ENCODE measurements at places on chromosomes 6 and 20.

- DNase-seq, result no peak
Observed at GRCh38 chr6:84280030-84280429, 52.6 kb upstream of the CEP162 start.

- no peak for DNase-seq
Observed at GRCh38 chr6:76942203-76942966, 520.9 kb downstream of the HTR1B start.

DNA sequence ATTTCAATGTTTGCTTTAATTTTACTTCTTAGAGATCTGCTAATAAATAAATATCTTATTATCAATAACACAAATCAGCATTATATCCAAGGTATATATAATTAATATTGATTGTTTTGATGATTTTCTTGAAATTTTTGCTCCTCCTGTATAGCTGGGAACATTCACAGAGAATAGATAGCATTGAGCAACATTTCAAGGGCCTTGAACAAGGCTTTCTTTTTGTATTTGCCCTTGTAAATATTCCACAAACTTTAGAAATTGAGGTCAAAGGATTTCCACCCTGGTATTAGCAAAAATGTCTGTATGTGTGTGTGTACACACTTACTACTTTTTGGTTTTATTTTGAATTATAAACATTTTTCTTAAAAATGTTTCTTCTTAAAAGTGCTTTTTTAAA lies 205.6 kb downstream of the EYA4 start:
- DNase-seq, result no peak

DNA sequence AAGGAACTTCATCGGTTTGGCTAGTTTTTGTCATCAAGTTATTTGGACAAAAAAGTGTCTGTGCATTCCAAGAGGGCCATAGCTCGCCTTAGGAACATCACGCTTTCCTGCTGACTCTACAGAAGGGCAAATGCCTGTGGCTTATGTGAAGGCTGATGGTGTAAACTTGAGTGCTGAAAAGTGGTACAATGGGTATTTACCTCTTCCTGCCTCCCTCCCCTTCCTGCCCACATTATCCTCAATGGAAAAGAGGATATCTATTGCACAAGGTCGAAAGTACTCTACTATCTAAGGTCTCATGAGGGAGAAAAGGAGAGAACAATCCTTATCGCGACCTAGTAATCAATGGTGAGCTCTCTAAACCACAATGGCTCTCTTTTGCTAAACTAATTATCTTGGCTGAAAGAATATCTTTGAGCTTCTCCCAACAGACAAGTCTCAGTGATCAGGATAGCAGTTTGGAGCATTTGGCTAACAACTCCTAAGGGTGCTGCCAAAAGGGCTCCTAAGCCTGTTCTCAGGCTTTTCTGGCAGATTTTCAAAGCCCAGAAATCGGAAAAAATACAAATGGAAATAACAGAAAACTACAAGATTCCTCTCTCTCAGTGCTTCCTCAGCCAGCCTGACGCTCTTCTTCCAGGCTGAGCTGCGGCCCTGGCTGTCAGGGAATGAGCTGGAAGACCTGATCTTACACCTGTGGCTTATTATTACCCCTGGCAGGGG lies 42.6 kb upstream of the ENPP1 start:
- no peak for DNase-seq

DNA sequence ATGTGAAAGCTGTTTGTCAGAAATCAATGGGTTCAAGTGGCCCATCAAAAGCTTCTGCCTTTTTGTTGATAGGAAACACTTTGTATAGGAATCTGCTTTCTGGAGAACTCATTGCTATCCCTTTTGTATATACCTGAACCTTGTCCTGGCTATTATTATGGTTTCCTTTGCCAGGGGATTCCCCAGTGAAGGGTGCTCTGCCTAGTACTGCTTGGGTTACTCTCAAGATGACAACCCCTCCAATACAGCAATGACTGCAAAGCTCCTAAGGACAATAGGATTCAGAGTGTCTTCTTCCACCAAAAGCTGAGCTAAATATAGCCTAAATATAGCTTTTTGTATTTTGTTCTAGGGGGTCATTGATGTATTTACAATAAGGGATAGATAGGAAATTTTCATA lies 54.0 kb upstream of the PTPRK start:
- DNase-seq, result no peak

All from NCI-H1092 treated with DMSO at 0.1 percent for 48 hours (cell line).